Activated CD8-positive, alpha-beta memory T cell treated with anti-CD3 and anti-CD28 coated beads for 4 hours (primary cell): ENCODE measurements at places on chromosomes 5 and 9.

DNA sequence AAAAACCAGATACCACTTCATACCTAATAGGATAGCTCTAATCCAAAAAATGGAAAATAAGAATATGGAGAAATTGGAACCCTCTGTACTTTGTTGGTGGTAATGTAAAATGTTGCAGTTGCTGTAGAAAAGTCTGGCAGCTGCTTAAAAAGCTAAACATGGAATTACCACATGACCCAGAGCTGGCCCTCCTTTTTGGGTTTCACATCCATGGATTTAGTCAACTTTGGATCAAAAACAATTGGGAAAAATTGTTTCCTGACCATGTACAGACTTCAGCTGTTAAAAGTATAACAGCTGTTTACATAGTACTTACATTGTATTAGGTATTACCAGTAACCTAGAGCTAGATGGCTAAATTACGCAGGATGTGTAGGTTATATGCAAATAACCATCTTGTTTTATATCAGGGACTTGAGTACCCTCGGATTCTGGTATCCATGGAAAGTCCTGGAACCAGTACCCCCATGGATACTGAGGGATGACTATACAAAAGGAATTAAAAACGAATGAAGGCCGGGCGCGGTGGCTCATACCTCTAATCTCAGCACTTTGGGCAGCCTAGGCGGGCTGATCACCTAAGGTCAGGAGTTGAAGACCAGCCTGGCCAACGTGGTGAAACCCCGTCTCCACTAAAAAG lies 15.8 kb downstream of the DNAJA1 start:
- no peak for DNase-seq

GRCh38 chr5:149128023-149128875 lies 13.0 kb upstream of the ABLIM3 start:
- no peak for DNase-seq

DNA sequence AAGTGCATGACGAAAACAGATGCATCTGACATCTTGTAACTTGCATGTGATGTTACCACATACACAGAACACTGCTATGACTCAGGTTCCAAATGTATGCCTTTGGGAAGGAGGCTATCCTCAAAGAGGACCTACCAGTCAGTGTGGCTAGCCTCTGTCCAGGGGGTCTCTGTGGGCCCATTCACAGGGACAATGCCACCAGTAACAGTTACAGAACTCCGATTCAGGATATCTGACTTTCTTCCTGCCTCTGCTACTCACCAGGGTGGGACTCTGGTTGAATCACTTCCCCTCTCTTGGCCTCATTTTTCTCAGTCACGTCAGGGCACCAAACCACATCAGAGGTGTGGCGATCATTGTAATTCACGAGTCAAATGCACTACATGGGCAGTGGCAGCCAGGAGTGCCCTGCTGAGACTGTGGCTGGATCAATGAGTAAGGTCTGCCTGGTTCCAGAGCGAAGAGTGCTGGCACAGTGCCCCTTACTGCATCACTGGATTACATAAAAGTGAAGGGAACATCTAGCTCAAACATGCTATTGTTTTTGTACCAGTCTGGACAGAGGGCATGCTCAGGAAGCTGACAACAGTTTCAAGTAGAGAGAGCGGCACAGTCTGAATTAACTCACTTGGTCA lies 13.2 kb downstream of the ATOX1 start:
- DNase-seq, result no peak

DNA sequence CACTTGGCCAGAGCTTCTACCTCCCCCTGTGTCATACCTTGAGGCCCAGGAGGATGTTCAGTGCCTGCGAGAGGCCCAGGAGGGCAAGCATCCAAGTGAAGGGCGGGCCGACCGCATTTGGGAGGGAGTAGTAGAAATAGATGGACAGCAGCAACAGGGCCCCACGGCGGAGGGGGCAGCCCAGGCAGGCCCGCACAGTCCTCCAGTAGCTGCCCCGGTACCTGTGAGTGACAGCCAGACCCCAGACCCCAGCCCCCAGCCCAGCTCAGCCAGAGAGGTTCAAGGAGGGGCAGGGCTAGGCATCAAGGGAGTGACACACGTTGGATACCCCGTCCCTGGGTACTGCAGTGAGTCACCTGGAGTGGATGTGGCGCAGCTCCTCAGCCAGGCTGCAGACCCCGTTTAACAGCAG lies 1.4 kb downstream of the STING1 start:
- DNase-seq, result no peak

DNA sequence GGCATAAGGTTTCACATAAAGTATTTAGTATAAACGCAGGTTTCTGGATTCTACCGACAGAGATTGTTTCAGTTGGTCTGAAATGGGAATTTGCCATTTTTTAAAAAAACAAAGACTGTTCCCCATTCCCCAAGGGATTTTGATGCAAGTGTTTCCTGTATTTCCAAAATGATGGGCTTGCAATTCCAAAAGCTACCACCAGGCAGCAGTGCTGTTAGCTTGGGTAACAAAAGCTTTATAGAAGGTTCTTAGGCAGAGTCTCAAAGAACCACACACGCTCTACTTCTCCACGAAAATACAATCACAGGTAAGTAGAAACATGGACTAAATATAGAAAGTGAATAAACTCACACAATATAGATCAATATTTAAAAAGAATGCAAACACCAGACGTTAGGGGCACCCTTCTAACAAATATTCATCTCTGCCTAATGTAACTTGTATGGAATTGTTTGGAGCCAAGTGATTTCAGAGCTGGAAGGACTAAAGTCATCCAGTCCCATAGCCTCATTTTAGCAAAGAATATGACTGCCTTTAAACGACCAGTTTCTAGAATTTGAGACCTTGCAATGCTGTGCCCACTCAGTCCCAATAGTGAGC lies 154.3 kb downstream of the SPOCK1 start:
- no peak for DNase-seq
